ENCODE measurements at places on chromosomes 3 and 15.

GRCh38 chr3:81998139-81998755 is 236.8 kb upstream of the GBE1 start:
- no peak for DNase-seq

GRCh38 chr15:60372756-60373155 is 25.0 kb downstream of the ANXA2 start:
- DNase-seq = no peak

GRCh38 chr3:195770081-195770840 is 41.5 kb downstream of the MUC4 start:
- no peak for DNase-seq

DNA sequence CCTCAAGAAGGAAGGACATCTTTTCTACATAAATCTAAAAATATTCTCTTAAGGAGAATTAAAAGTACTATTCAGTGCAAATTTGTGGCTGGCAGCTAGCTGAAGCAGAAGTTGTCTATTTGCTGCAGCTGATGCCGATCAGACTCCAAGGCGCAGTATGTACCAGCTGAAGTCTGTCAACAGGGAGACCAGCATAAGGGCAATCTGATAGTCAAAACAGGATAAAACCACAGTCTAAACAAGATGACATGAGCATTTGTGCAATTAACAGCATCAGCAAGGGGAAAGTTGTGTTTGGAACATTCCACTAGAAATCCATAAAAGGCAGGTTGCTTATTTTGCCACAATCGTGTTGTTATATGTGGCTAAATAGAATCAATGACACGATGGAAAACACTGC is 198.2 kb upstream of the ROBO2 start:
- no peak for DNase-seq

GRCh38 chr3:125123451-125124305 is 67.9 kb upstream of the HEG1 start:
- no peak for DNase-seq

- DNase-seq = no peak
These were observed 1.4 kb downstream of the AHSG start for GRCh38 chr3:186614266-186614596.

DNA sequence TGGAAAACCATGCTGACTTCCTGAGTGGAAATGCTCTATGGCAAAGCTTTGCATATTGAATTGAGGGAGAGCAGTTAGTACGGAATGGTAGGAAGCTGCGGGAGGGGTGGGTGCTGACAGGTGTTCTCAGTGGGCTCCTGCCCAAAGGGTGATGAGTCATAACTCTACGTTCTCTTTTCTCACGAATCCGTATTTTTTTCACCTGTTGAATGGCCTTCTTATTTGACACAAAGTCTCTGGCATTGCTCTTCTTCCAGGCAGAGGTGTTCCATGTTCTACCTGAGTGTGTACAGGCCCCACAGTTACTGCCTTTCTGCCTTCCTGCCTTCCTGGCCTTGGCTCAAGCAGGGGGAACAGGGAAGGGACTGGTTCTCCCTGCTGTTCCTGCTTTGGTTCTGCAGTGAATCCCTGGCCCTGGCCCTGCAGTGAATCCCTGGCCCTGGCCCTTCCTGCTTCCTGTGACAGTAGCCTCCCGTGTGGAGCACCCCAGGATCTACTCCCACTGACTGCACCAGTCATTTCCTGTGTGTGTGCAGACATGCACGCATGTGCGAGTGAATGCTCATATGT is 31.9 kb downstream of the TRAK1 start:
- no peak for DNase-seq

DNA sequence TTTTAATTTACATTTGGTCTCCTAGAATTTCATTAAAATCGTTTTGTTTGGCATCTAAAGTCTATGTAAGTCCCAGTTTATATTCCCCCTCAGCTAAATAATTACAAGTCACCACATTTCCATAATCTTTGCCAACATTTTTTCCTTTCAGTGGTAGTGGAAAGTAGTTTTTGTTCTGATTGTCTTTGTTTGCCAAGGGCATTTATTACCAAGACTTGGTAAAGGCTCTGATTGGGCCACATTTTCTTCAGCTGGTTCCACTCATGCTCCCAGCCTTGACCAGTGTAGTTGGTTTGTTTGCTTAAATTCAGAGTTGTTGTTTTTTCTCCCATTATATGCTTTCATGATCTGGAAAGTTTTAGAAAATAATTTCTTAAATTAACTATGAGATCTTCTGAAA is 153.4 kb upstream of the MME start:
- DNase-seq = no peak

- no peak for DNase-seq
These were observed 16.2 kb upstream of the XIRP1 start for GRCh38 chr3:39208463-39209055.

- DNase-seq = no peak
These were observed 3.6 kb upstream of the STARD5 start for GRCh38 chr15:81327516-81327915.

DNA sequence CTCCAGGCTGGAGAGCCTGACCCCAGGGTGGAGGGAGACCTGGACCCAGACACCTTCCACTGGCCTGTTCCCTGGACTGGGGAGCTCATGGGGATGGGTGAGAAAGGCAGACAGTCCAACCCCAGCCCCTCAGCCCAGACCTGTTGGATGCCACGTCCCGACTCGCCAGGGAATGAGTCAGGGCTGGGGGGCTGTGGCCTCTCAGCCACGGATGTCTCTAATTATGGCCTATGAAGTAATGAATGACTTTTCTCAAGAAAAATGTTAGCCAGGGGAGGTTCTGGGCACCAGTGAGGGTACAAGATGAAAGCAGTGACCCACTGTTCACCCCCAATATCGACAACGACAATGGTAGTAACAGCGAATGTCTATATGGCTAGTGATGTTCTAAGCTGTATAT is 107.0 kb upstream of the RPL32 start:
- DNase-seq = no peak

GRCh38 chr15:63612300-63612699 is 15.1 kb downstream of the FBXL22 start:
- DNase-seq = no peak

DNA sequence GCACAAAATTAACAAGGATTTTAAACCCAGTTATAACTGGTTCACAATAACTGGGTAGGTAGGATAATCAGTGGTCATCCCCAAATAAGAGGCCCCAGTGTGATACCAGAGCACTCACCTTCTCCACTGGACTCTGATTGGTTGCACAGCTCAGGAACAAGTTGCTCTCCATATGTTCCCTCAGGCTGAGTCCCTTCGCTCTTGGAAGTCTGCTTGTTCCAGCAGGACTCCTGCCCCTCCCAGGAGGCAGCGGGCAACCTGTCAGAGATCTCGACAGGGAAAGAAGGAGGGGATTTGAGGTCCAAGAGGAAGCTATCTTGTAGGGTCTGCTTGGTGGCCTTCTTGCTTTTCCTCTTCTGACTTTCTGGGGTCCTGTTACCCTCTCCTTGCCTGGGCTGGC is 51.6 kb upstream of the HEG1 start:
- DNase-seq = no peak

GRCh38 chr15:68375191-68375631 is 56.8 kb downstream of the ITGA11 start:
- no peak for DNase-seq

GRCh38 chr3:184193991-184194539 is 8.1 kb downstream of the ABCF3 start:
- no peak for DNase-seq

DNA sequence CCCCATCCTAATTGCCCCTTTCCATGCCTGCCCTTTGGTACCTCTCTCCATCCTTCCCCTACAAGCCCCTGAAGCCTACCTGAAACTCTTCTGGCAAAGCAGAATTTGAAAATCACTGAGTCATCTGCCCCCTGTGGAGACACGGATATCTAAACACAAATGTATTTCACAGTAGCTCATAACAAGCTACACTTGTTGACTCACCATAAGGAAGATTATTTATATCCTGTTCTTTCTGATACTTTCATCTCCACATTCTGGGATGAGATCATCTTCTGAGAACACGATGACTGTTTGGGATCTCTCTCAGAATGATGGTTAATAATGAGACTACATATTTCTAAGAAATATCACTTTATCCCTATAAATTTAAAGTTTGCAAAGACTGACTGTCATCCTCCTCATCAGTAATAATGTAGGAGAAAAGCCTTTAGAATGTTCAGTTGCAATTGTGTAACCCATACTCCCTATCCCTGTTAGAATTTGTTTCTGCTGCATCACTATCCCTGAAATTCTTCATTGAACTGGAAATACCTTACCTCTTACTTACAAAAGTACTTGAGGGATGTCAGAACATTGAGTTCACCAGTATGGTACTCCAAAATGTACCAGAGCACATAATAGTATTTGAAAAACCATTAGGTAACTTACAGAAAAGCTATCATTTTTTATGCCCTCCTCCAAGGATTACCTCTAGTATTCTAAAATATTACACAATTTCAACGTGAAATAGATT is 116.1 kb upstream of the IL12A start:
- no peak for DNase-seq

DNA sequence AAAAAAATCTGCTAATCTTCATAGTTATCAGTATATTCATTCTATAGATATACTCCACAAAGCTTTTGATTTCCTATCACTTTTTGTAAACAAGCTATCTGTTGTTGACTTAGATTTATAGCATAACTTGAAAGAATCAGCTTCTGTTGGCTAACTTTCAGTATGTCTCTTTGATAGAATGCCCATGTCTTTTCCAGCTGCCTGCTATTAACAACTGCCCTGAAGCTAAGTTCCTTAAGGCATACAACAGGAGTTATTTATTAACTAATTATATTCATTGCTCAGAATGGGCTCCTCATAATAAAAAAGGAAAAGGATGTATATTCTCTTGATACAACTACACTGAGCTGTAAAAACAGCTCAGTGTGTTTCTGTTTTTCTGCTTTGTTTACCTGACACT is 293.9 kb downstream of the TUSC7 start:
- no peak for DNase-seq

GRCh38 chr3:852033-852432 is 240.8 kb upstream of the CNTN6 start:
- DNase-seq = no peak

DNA sequence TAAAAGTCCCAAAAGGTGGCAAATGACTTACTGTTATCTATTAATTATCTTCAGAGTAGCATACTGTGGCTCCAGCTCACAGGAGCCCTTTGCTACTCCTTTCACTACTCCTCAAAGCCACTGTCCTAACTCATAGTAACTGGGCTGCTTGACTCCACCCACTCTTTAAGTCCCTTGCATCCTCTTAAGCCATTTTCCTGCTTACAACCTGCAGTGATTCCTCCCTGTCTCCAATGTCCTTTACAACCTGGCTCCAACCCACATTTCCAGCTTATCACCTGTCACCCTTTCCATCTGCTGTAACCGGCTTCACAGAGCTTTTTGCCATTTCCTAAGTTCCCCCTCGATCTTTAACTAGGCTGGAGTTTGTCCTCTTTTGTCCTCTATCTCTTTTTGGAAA is 388.1 kb downstream of the FGF12 start:
- no peak for DNase-seq

DNA sequence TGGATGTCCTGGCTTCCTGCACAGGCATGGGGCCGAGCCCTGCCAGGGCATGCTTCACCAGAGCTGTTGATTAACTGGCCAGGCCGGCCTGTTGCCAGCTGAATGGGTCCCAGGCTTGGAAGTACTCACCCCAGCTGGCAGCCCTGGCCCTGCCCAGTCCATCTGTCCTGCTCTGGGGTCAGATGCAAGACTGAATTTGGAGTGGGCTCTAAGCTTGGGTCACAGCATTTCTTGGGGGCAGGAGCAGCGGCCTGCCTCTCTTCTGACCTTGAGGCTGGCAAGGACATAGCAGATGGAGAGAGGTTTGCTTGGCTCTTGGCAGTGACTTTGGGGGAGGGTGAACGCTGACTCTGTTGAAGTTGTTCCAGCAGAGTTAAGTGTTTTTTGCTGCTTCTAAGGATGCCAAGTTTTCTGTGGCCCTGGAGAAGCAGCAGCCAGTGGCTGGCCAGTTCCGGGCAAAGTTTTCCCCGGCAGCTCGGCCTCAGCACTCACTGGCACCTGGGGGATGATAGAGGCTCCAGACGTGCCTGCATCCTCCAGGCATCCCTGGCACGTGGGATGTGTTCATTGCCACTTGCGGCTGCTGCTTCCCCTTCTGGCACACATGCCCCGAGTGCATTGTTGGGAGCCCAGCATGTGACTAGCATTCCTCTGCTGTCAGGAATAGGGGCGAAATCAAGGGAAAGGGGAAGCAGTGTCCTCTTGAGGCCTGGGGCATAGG is 22.9 kb downstream of the PDIA5 start:
- no peak for DNase-seq

GRCh38 chr3:96083610-96084009 is 730.8 kb upstream of the EPHA6 start:
- no peak for DNase-seq

Data from NCI-H187 (cell line).